ENCODE measurements at places on chromosomes 7 and 10.
A peak's percentile ranks its signal among the peaks of the same experiment; 100 is the strongest.

- no peaks in the 10 kb centered on the region for H3K27me3 ChIP-seq
- H3K27ac ChIP-seq: peak overlapping the region; percentile 100
- peaks cover 30% of the 10 kb centered on the region for H3K36me3 ChIP-seq
- peak overlapping the region; percentile 99 for H3K4me3 ChIP-seq
- peak; percentile 59 for DNase-seq
Observed at GRCh38 chr10:3783316-3783681, 1.7 kb downstream of the KLF6 start.

DNA sequence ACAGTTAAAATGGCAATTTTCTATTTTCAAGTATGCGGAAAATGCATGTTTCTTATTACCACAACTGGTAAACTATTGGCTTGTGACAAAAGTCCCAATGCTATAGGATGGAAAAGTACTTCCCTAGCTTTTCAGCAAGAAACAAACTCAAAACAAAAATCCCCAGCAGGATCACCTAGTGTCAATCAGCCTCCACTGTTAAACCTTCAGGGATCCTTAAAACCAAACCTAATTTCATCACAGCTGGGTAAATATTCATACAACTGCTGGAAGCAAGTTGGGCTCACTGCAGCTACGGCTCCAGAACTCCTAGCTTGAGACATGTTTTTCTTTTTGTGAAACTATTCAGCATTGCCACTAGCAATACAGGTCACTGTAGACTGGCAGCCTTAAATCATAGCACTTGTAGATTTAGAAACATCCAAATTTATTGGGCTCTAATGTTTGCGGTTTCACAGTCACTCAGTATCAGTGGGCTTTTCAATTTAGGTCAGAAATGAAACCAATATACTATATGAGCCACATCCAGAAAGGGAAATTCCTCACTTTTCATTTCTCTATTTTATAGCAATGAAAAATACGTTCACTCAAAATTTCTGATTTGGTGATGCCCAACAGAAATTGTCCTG lies 145.2 kb upstream of the ANK3 start:
- H3K4me3 ChIP-seq: peak overlapping the region; percentile 33
- H3K27ac ChIP-seq: peak overlapping the region; percentile 82
- no peaks in the 10 kb centered on the region for H3K36me3 ChIP-seq
- H3K4me1 ChIP-seq: peaks cover 32% of the 10 kb centered on the region
- DNase-seq: peak; percentile 13
- H3K27me3 ChIP-seq: no peaks in the 10 kb centered on the region

DNA sequence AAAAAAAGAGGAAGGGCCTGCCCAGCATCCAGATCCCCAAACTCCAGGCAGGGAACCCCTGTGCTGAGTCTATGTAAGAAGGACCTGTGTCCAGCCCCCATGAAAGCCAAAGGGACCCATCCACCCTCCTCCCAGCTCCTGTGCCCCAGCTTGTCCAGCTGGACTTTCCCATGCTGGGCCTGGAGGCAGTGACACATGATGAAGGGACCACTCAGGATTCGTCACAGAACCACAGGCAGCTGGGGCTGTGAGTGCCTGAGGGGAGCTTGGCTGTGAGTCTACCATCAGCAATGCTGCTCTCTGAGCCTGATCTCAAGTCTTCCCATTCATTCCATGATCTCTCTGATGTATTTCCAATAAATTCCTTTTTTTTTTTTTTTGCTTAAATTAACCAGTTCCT lies 36.2 kb upstream of the MNX1 start:
- peak; percentile 17 for DNase-seq
- H3K4me1 ChIP-seq: no peaks in the 10 kb centered on the region

DNA sequence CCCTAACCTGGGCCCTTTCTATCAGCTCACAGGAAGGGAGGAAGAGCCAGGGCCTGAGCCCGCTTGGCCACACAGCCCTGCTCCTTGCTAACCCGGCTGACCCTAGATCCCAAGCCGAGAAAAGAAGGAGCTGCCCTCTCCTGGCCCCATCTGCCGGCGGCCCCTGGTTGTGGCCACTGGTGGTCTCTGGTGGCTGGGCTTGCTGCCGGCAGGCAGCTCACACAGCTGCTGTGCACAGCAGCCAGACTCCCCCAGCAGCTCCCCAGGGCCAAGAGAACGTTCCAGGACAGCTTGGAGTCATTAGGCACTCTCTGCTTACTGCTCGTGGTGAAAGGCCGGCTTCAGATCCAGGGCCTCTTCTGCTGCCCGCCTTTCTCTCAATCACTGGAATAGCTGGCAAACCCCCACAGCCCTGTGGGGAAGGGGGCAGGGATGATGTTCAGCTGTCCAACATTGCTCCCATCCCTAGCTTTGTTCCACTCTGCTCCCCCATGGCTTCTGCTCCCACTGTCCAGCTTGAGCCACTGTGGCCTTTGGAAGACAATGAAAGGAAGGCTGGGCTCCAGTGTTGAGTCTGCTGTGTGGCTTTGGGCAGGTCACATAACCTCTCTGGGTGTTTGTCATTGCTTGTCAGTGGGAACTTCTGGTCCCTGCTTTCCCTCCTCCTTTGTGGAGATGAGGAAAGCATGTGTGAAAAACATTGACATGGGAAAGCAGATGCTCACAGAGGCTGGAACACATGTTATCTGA lies 35.4 kb upstream of the COL13A1 start:
- no peaks in the 10 kb centered on the region for H3K27me3 ChIP-seq
- H3K4me1 ChIP-seq: peaks cover 21% of the 10 kb centered on the region
- DNase-seq: no peak
- no peaks in the 10 kb centered on the region for H3K36me3 ChIP-seq
- H3K27ac ChIP-seq: no peak overlapping the region

DNA sequence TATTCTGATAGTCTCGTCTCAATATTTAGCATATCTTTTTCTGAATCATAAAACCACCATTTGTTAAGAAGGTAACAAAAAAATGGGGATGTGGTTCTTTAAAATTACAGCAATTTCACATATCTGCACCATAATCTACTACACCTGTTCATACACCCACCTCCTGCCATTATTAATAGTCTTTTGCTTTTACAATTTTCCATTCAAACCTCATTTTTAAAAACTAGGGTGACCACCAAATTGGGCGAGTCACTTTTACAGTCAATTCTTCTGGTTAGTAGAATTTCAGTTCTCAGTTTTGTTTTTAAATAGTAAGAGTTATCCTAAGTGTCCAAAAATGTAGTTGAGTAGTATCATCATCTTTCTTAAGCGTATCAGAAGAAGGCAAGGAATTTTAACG lies 48.4 kb upstream of the GSAP start:
- no peak for DNase-seq
- H3K36me3 ChIP-seq: no peaks in the 10 kb centered on the region
- no peaks in the 10 kb centered on the region for H3K27me3 ChIP-seq
- H3K4me1 ChIP-seq: peaks cover 11% of the 10 kb centered on the region

All from SJCRH30 (cell line).